NCI-H1417 treated with DMSO at 0.1 percent for 48 hours (cell line): ENCODE measurements at places on chromosomes 7 and 10.

GRCh38 chr10:15780353-15781135 lies 60.8 kb upstream of the ITGA8 start:
- no peak for DNase-seq

GRCh38 chr10:131947631-131948347 lies 33.9 kb downstream of the BNIP3 start:
- DNase-seq, result no peak

DNA sequence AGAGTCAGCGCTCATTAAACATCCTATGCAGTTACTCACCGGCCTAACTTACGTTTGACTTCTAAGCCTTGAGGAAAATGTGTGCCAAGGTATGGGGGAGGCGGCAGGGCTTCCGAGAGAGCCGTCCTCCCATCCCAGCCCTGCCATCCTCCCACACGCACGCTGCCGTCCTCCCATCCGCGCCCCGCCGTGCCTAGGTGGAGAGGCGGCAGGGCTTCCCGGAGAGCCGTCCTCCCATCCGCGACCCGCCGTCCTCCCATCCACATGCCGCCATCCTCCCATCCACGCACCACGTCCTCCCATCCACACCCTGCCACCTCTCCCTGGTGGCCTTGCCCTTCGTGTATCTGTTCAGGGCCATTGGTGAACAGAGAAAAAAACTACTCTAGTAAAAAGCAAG lies 162.7 kb downstream of the PRKAG2 start:
- DNase-seq, result no peak

DNA sequence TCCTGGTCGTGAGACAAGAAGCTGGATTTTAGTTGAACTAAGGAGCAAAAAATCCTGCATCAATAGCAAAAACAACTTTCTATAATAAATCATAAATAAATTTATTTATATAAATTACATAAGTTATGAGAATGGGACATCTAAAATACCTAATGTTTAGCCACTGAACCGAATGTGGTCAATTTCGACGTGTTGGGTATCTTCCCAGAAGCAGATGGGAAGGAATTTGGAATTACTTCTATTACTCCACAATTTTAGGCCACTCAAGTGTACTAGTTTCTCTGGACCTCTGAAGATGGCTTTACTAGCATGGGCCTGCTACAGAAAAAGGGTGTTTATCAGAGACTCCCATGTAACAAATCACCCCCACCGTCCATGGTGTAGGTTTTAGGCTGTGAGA lies 172.0 kb downstream of the PRPF18 start:
- DNase-seq, result no peak

- no peak for DNase-seq
Observed at GRCh38 chr10:132890301-132890700, 52.1 kb downstream of the CFAP46 start.

- DNase-seq, result no peak
Observed at GRCh38 chr10:100755821-100756220, 10.4 kb downstream of the PAX2 start.

GRCh38 chr7:133029463-133029862 lies 52.4 kb downstream of the CHCHD3 start:
- DNase-seq, result no peak

GRCh38 chr7:18541871-18542212 lies 46.3 kb downstream of the HDAC9 start:
- no peak for DNase-seq

DNA sequence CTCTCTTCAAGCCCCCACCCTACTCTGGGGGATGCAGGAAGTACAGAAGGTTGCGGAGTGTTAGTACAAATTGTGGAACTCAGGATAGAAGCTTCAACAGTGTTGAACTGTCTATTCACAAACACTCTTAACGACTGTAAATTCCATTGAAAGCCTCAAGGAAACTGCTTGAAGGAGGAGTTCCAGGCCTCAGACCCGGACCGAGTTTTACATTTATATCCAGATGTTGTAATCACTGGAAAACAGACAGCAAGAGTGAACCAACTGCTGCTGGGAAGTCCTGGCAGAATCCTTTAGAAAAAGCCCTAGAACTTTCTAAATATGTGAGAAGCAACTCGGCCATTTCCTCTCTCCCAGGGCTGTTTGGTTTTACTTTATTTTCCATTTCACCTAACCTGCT lies 84.1 kb upstream of the LRRC18 start:
- DNase-seq, result no peak

DNA sequence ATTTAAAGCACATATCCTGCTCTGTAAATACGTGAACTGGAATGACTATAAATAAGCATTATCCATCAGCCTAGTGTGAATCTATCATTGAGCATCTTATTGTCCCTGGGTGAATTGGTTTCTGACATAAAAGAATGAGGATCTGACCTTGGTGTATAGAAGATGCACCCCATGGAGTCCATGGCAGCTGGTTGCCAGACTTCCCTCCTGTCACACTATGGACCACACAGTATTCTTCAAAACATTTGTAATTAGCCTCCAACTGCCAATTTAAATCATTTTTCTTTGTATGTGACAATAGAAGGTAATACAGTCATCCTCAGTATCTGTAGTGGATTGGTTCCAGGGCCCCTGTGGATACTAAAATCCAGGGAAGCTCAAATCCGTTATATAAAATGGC lies 238.1 kb upstream of the ZWINT start:
- DNase-seq, result no peak
